Tongue (tissue), 3 donors: ENCODE measurements at places on chromosomes 3 and 15. TPM values are rescaled to one million over a fixed set of nuclear protein-coding genes. Genes with fewer than 3 reads are reported as not detected.

Gene ANKRD63
- total RNA-seq: 2.4 TPM

Gene SLC6A11
- 0.21 TPM for total RNA-seq

Gene ADGRG7
- total RNA-seq: not detected

Gene C3orf20
- not detected for total RNA-seq

Gene SERPINI2
- total RNA-seq: 2.2 TPM

Gene ZNF860
- total RNA-seq: 1.9 TPM

Gene CCR2
- 1.2 TPM for total RNA-seq

- DNase-seq: no peak
Measured at GRCh38 chr3:12486916-12487315, 2.6 kb downstream of the TSEN2 start.

- DNase-seq: no peak
Measured at GRCh38 chr3:51355891-51356578, 29.1 kb upstream of the MANF start.

- DNase-seq: no peak
Measured at GRCh38 chr15:45134682-45135604, 5.1 kb downstream of the DUOX1 start.

DNA sequence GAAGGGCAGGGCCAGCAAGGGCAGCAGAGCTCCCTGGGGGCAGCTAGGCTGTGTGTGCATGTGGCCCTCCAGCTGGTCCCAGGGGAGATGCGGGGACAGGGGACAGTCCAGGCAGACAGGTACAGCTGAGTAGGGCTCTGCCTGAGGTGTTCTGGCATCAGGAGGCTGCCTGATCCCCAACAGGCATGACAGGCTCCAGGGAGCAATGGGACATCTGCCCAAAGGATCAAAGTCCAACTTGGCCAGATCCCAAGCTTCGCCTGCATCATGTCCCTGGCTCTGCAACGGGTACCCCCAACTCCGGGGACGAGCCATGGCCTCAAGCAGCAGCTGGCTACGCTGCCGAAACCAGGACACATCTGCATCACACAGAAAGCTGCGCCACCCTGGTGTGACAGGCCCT, 21.8 kb downstream of the ATRIP start:
- no peak for DNase-seq

- no peak for DNase-seq
Measured at GRCh38 chr3:13263770-13264467, 156.2 kb downstream of the NUP210 start.

DNA sequence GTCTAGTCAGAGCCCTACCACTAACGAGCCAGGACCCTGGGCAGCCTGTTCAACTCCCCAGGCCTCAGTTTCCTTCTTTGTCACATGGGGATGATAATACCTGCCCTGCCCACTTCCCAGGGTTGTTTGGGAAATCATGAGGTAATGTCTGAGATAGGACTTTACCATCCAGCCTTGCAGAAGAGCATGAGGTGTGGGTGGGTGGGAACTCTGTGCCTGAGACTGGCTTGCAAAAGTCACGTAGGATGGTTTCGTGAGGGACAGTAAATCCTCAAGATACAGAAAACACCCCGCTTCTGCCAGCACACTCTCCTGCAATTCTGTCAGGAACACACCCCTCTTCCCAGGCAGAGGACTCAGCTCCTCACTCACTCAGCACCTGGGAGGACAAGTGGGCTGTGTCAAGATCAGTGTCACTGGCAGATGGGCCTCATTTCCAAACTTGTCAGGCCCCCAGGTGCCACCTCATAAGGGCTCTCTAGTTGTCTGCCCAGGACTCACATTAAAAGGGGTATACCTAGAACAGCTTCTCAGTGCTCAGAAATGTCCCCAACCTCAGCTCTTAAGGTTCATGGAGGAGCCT, 58.4 kb downstream of the DAPK2 start:
- DNase-seq: no peak
